Osteocyte (in vitro differentiated cells): ENCODE measurements at places on chromosomes 16 and 17. TPM values are rescaled to one million over a fixed set of nuclear protein-coding genes. Genes with fewer than 3 reads are reported as not detected.

Gene CCDC78
- total RNA-seq = 2.6 and 3.1 TPM in 2 replicates

DNA sequence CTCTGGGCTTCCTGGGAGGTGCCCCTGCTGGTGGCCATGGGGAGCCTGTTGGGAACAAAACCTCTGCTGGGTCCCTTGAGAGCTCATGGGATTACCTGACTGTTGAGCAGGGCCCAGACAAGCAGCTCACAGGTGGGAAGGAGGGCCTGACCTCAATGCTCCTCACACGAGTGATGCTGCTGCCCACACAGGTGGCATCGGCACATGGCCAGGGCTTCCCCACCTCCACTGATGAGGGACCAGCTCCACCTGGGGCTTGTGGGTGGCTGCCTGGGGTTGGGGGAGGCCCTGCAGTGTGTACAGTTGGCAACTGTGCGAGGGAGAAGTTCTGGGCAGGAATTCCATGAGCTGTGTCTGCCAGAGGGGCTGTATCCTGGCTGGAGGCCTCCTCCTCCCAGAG lies 87.8 kb upstream of the NLRP1 start:
- peaks cover 4% of the 10 kb centered on the region for H3K27me3 ChIP-seq
- H3K27ac ChIP-seq = no peak overlapping the region
- no peak overlapping the region for H3K4me3 ChIP-seq
- DNase-seq = no peak
- no peaks in the 10 kb centered on the region for H3K4me1 ChIP-seq

DNA sequence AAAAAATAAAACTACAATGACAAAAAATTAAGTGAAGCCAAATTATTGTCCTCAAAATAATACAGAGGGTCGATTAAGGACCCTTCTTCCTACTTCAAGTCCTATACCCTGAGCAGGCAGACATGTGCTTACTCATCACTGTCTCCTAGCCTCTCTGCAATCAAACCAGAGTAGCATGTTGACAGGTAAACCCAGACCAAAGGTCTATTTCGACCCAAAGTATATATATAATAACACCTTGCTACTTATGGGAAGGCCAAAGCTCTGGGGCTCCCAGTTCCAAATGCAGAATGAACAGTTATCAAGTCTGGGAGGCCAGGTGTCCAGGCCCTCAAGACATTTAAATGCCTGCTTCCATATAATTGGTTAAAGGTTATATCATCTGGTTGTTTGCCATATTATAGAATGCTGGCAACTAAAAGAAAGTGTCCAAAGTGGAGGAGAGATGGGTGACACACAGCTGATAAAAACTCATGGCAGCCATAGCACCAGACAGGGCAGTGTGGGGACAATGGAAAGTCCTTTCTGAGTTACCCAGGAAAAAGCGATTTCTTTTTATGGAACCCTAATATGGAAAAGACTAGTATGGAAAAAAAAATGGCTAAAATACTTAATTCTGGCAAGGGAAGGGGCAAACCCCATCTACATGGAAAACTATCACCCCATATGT lies 53.6 kb downstream of the N4BP1 start:
- peak overlapping the region; percentile 17 for H3K27ac ChIP-seq
- H3K4me1 ChIP-seq = peaks cover 66% of the 10 kb centered on the region
- no peaks in the 10 kb centered on the region for H3K27me3 ChIP-seq
- H3K36me3 ChIP-seq = peaks cover 25% of the 10 kb centered on the region
- DNase-seq = no peak

DNA sequence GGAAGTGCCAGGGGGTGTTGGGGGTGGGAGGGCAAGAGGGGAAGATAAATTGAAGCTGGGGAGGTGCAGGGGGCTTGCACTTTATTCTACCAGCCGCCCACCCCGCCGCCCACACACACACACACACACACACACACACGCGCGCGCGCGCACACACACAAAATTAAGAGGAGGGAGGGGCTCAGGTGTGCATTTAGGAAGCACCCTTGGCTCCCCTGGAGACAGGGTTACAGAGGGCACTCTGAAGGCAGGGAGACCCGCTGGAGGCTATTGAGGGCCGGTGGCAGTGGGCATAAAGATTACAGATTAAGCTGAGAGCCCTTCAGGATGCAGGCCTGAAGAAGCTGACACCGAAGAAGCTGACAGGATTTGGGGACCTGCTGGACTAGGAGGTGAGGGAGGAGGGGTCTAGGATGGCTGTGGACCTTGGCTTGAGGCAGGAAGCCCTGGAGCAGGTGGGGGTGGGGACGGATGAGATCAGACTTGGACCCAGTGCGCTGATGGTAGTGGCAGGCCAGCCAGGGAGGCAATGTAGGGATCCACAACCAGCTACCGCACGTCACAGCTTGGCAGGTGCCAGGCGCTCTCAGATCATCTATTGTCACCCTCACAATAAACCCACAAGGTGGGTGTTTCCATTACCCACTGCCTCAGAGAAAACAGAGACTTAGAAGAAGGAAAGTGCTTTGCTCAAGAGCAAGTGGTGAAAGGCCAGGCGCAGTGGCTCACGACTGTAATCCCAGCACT lies 772 bp upstream of the SAMD14 start:
- peaks cover 49% of the 10 kb centered on the region for H3K4me1 ChIP-seq
- H3K4me3 ChIP-seq = peak overlapping the region; percentile 70
- peaks cover 3% of the 10 kb centered on the region for H3K36me3 ChIP-seq
- no peaks in the 10 kb centered on the region for H3K27me3 ChIP-seq
- DNase-seq = no peak
